ENCODE measurements at places on chromosomes 2 and 18.

DNA sequence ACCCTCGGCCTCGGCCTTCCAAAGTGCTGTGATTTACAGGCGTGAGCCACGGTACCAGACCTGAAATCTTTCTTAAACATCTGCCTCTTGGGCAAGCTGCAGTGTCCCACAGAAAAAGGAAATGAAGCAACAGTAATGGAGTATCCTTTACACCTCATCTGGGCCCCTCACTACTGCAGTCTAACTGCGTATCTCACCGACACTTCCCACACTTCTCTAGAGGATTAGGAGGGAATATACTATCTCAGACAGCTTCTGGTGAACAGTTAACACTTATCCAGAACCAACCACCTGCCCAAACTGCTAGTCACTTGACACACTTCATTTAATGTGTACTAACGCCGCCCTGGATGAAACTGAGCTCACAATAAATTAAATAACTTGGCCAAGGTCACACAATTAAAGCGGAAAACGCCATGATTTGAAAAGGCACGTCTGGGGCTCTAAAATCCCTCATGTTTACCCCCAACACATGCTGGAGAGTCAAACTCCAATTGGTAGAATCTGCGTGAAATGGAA, 993 bp downstream of the COX7A2L start:
- DNase-seq, result peak; percentile 79

GRCh38 chr2:172181840-172182239, 79.1 kb upstream of the DLX2 start:
- peak; percentile 35 for DNase-seq

- no peak for DNase-seq
These were observed 27.2 kb downstream of the SERPINE2 start for GRCh38 chr2:224011837-224012236.

DNA sequence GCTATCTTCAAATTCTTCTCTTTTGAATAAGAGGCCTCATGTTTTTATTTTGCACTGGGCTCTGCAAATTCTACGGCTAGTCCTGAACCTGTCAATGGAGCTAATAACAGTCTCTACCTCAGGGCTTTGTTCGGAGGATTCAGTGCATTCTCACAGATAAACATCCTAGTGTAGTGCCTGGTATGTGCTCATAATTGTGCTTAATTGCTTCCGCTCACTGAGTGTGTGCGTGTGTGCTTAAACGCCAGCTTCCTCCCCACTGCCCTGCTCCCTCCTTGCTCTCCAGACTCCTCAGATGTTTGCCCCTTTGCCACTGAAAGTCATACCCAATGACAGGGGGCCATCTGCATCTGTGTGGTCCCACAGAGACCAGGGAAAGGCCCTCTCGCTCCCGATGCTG, 6.7 kb downstream of the GYPC start:
- no peak for DNase-seq

DNA sequence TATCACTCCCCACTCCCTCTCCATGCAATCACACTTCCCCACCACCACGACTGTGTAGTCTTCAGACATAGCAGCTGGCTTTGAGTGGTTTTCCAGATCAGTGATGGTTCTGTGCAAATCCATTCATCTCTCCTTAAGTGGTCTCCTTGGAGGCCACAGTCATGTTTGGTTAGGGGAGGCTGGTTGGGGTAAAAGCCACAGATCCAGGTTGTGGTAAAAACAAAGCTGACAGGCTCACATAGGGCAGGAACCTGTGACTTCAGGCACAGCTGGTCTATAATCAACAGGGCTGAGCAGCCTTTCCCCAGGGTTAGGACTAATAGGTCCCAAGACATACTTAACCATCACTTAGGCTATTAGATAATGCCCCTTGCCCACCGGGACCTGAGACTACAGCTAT, 46.2 kb upstream of the FZD7 start:
- no peak for DNase-seq

- no peak for DNase-seq
These were observed 18.8 kb downstream of the TUBB6 start for GRCh38 chr18:12326711-12327460.

DNA sequence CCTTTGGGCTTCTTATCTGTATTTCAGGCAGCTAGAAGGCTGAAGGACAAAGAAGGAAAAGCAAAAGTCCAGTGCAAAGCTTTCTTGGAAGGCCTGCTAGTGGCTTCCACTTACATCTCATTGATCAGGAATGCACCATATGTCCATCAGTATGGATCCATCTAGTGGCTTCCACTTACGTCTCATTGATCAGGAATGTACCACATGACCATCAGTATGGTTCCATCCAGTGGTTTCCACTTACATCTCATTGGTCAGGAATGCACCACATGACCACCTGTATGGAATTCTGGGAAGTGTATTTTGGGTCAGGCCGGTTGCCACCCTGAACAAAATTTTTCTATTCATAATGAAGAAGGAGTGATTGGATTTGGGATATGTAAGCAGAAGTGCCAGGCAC, 70.6 kb downstream of the LYPD6 start:
- DNase-seq, result no peak

DNA sequence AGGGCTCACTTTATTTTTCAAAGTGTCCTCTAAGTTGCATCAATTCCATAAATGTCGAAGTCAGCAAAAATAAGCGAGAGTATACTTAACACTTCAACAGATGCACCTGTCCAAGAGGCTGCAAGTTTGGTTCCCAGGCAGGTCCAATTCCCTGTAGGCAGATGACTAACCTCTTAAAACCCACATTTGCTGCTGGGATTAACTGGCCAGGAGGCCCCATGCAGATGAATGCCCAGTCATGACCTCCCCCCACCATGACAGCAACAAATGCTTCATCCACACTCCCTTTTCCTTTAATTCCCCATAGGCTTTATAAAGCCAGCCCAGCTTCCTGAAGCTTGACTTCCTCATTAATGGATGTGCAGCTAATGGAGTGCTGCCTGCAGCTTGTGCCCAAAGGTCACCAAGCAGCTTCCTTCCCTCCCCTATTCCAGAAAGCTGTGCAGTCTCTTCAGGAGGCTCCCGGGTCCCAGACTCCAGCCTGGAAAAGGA, 35.7 kb downstream of the REEP1 start:
- peak; percentile 16 for DNase-seq

- no peak for DNase-seq
These were observed 271.0 kb upstream of the GALNT5 start for GRCh38 chr2:156986339-156986988.

DNA sequence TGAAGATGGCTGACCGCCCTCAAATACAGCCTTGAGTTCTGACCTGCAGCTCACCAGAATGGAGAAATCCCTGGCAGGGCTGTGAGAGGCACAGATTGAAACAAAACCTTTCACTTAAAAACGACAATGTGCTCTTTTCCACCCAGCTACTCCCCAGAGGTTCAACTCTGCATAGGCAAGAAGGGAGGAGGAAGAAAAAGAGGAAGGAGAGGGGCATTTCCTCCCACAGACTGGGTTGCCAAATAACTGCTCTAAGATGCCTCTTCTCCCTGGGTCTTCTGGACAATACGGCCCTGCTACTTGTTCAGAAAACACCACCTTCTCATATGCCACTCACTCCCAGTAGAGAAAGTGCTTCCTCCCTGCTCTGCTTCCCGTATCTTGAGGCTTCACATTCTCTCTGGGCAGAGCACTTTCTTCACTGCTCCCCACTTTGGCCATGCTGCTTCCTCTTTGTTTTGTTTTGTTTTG, 136.4 kb upstream of the SLC1A4 start:
- DNase-seq, result no peak

DNA sequence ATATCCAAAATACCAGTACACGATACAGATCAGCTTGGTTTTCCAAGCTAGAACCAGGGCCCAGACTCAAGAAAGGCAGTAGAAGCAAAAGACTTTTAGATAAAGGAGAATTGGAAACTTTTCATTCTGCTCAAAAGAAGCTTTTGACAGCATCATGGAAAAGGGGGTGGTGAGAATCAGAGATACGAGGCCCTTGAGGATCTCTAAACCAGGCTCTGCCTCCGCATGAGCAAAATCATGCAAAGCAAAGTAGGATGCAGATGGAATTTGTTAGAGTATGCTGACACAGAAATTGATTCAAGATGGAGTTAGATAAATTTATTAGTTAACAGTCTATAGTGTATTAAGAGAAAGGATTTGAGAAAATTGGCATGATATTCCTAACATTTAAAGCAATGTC, 39.8 kb downstream of the FAM98A start:
- DNase-seq, result no peak

GRCh38 chr2:72204786-72205503, 57.3 kb upstream of the CYP26B1 start:
- DNase-seq, result peak; percentile 54

DNA sequence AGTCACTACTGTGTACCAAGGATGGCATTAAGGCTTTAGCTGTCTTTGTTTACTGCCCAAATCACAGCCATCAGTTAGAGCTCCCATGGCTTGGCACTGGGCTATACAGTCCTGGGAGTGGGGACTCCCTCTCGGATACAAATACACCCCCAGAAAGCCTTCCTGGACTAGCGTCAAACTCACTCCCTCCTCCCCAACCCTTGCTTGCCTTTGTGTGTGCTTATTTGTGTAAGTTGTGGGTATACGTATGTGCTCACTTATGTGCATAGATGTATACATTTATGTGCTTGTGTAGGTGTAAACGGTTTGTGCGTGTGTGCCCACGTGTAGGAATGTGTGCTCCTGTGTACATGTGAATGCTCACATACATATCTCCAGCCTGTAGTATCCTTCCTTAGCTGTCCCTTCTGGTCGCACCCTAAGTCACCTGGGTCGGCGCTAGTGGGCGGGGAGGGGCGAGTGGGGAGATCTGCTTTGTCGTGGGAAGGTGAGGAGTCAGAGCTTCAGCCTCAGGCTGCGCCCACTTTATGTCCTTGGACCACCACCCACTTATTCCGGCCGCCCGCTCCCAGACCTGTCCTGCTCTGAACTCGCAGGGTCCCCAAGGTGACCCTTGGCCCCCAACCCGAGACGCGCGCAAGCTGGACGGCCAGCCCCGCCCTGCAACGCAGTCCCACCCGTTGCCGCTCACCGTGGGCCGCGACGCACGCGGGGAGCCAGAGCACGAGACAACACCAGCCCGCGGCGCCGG, 461 bp downstream of the PRADC1 start:
- no peak for DNase-seq

GRCh38 chr18:64017870-64018269, 48.0 kb downstream of the SERPINB8 start:
- peak; percentile 19 for DNase-seq

GRCh38 chr2:96320728-96321622, 4.1 kb upstream of the ITPRIPL1 start:
- DNase-seq, result no peak

DNA sequence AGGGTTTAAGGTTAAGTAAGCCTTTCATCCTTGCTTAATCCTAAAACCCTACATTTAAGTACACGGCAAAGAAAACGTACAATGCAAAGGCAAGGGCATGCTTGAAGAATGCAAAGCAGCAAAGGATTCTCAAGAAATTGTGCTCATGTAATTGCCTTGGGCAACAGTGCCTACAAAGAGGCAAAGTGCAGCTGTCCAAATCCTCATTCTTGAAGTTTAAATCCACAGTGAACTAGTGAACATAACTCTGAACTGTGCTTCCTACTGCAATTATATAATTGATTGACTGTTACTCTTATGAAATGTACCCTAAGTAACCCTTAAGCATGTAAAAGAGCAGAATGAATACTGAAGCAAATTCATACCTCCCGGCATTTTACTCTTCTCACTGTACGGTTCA, 85.4 kb downstream of the MAP3K20 start:
- peak; percentile 36 for DNase-seq

DNA sequence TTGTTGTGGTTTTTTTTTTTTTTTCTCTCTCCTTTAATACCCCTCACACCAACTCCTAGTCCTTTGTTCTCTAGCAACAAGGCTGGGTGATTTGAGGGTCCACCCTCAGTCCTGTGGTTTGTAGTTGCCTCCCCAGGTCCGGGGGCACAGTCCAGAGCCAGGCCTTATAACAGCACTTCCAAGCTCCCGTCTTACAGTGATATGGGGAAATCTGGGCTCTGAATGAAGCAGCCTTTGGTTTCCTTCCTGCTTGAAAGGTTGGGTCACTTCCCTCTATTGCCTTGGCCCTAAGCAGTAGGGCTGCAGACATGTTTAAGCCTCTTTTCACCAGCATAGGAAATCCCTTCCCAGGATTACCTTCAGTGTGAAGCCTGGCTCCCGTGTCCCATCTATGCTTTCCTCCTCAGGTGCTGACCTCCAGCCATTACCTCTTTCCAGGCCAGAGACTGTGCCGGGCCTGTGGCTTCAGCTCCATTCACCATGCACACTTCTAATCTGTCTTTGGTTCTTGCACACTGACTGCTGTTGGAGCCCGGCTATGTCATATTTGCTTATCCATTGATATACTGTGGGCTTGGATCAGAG, 21.2 kb upstream of the NTSR2 start:
- DNase-seq, result no peak

GRCh38 chr2:146730882-146731281, 1113.9 kb upstream of the ACVR2A start:
- no peak for DNase-seq

DNA sequence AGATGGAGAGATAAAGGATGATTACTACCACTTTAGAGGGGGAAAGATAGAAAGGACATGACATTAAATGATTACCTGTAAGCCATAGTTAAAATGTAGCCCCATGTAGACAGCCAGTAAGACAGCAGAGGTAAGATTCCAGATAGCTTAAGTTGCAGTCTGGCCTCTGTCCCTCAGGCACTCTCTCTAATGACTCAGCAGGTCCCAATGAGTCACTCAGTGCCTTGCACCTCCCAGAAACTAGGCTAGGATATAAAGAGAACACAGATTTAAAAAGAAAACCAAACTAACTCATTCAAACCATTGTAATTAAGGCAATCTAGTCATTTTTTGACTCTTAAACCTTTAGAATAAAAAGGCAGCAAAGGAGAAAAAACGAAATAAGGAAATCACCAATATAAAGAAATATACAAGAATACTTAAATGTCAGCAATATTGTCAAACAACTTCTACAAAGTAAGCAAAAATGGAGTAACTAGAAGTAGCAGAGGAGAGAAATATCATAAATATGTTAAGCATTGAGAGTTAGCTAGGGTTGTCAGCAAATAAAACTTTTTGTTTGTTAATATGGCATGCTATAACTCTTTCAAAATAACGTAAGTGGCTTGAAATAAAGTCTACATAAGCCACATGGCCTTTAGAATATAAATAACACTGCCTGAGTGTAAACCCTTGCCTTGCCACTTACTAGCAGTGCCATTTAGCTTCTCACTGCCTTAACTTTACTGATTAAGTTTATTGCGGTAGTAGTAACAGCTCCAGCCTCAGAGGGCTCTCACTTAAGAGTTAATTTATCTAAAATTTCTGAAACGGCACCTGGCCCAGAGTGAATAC, 48.5 kb downstream of the SOCS6 start:
- DNase-seq, result peak; percentile 80

GRCh38 chr18:3596637-3597384, 146.8 kb downstream of the TGIF1 start:
- peak; percentile 26 for DNase-seq

- DNase-seq, result no peak
These were observed 32.0 kb upstream of the AGAP1 start for GRCh38 chr2:235461763-235462414.

- DNase-seq, result peak; percentile 42
These were observed 97.6 kb downstream of the WDR7 start for GRCh38 chr18:56748698-56749268.

- peak; percentile 51 for DNase-seq
These were observed 101.6 kb downstream of the SPTBN1 start for GRCh38 chr2:54557601-54558187.

- DNase-seq, result no peak
These were observed 804.9 kb upstream of the NXPH2 start for GRCh38 chr2:139585101-139585500.

All from amniotic epithelial cell (primary cell).